ENCODE measurements at places on chromosomes 3 and 15. TPM values are rescaled to one million over a fixed set of nuclear protein-coding genes. Genes with fewer than 3 reads are reported as not detected.

DNA sequence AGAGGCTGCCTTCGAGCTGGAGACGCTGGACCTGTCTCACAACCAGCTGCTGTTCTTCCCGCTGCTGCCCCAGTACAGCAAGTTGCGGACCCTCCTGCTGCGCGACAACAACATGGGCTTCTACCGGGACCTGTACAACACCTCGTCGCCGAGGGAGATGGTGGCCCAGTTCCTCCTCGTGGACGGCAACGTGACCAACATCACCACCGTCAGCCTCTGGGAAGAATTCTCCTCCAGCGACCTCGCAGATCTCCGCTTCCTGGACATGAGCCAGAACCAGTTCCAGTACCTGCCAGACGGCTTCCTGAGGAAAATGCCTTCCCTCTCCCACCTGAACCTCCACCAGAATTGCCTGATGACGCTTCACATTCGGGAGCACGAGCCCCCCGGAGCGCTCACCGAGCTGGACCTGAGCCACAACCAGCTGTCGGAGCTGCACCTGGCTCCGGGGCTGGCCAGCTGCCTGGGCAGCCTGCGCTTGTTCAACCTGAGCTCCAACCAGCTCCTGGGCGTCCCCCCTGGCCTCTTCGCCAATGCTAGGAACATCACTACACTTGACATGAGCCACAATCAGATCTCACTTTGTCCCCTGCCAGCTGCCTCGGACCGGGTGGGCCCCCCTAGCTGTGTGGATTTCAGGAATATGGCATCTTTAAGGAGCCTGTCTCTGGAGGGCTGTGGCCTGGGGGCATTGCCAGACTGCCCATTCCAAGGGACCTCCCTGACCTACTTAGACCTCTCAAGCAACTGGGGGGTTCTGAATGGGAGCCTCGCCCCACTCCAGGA, 21.1 kb downstream of the NRROS start:
- DNase-seq, result no peak

- DNase-seq, result no peak
Measured at GRCh38 chr3:48014358-48014757, 1.9 kb downstream of the MAP4 start.

GRCh38 chr3:32591186-32591585, 20.5 kb upstream of the DYNC1LI1 start:
- no peak for DNase-seq

DNA sequence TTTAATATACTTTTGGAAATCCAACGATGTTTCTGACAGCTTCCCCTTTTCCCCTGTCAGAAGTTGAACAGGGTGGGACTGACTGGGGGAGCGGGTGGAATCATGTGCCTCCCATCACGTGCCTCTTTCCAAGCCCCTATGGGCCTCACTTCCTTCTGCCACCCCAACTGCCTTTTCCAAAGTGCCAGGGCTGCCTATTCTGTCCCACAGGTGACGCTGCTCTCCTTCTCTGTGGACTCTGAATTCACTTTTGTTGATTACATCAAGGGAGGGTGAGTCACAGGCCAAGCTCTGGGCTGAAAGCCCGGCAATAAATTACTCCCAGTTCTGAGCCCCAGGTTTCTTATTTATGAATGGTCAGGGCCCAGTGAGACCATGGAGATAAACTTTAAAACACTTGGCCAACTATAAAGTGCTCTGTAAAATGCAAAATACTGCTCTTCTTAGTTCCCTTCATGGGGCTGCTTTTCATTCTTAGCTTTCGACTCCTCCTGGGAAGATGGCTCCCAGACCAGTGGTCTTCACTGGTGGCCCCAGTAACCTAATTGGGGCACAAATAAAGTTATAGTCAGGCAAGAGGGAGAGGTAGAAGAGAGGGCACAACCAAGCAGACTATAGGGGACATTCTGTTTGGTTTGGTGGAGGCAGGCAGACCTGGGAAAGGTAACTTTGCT, 12.3 kb downstream of the CPNE9 start:
- peak; percentile 51 for DNase-seq

GRCh38 chr3:107643038-107643883, 120.5 kb downstream of the BBX start:
- DNase-seq, result no peak

DNA sequence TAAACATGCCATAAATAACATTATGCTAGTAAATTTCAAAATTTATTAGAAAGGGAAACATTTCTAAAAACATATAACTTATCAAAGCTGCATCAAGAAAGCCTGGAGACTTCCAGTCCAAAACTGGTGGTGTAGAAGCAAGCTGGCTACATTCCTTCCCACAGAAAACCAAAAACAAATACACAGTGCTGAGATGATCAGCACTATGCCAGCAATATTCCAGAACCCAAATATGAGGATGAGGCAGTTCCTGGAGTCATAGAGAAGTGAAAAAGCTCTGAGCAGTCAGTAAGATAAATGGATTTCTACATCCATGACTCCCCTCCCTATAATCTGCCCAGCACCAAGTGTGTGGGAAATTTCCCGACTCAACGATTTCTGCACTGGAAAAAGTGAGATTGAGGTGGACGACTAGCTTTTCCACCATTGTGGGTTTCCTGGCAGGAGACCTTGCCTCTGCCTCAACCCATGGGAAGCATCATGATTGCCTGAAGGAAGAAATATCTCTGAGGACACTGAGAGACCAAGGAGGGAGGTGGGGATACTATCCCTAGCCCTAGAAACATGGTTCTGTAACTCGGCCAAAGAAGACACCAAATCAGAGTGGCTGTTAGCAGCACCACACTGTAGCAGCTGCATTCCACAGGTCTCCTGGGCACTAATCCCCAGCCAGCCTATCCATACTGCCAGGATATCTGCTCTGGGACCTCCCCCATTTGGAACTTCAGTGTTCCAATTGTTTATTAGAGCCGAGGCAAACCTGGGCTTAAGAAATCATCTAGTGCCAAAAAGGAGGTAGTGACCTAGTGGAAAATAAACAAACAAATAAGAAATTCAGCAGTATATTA, 11.8 kb upstream of the CLN6 start:
- no peak for DNase-seq

DNA sequence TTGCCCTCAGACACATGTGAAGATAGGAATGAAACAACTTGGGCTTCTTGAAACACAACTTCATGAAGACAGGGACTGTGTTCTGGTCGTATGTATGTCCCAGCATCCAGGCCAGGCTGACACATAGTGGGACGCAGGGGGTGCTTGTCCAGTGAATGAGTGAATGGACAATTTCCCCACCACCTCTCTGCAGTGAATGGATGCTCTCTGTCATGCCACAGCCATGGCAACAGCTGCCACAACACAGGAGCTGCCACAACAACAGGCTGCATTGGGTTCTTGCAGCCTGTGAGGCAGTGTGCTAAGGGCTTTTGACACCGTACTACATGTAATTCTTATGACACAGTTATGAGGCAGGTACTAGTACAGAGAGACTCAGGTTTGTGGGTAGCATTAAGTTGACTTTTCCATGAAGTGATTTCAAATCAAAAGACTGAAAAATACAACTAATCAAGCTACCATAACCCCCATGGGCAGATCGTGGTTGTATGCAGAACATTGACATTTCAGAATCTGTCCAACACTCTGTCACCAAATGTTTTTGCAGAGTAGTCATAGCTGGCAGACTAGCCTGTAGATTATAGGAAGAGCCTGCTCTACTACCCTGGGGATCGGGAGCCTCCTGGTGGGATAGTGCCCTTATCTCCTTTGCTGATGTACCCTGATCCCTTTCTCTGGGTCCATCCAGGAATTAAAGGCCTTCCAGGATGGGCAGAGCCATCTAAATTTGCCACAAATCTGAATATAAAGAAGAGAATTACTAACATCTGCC, 40.8 kb downstream of the CLSTN2 start:
- DNase-seq, result no peak

GRCh38 chr3:54188176-54188791, 65.9 kb downstream of the CACNA2D3 start:
- DNase-seq, result peak; percentile 73

GRCh38 chr15:59140422-59141226, 35.7 kb downstream of the CCNB2 start:
- DNase-seq, result no peak

DNA sequence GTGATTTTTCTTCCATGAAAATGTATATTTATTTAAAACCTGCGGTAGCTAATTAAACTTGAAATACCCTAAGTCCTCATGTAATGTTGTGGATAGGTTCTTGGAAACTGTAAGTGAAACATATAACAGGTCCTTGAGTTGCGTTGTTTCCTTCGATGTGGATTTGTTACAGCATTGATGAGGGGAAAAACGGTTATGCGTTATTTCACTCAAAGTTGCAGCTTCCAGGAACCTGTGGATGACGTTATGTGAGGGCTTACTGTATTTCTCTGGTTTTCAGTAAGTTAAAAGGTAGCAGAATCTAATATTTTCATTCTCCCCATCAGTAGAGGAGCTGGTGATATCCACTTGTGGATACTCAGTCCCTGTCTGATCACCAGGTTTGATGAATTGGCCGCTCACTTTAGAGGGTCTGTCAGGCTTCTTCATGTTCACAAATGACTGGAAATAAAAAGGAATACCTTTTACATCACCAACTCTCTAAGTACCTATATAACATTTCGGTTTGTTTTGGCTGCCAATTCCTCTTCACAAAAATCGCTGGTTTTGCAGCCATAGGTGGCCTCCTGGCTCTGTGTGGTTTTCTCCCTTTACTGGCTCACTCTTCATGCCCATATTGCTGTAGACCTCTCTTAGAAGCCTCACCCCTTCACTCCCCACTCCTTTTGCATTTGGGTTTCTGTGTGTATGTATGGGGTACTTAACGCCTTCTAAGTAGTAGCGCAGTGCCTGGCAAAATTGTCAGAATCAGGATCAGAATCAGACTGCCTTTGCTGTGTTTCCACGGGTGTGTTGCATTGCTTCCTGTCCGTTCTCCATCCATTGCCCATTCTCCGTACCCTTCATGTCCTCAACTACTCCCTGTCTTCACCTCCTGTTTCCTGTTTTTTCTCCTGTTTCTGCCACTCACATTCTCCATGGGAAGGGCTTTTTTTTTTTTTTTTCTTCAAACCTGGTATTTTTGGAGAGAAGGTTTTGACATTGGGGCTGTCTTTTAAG, 112.6 kb downstream of the FNDC3B start:
- DNase-seq, result no peak

DNA sequence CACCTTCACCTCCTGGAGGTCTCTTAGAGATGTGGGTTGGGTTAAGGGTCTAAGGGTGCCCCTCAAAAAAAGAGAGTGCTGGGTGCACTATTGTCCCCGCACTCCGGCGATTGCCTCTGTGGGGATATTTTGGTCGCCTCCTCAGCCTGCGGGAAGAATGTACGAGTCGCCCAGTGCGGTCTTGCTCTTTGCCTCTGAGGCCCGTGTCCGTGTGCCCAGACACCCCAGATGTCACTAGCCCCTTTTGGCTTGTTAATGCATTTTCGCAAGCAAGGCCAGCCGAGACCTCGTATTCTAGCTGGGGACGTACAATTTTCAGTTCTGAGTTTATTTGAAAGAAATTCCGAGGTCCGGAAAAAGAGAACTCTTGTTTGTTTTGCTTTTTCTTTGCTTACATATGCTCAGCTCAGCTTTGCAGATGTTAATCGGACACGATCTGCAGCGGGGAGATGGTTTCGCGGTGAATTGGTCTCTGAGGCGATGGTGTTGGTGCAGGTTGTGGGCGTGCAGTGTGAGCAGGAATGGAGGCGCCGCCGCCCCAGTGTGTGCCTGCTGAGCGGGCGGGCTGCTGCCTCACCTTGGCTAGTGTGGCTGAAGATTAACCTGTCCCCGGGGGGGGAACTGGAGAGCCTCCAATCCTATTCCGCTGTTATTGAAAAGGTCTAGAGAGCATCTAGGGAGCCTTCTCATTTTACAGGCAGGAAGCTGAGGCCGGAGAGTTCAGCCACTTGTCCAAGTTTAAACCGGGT, 1.4 kb downstream of the ST6GAL1 start:
- DNase-seq, result peak; percentile 64

GRCh38 chr3:104547031-104547430, 819.7 kb upstream of the ALCAM start:
- DNase-seq, result no peak

Gene ATP2C1
- 64.9 TPM for total RNA-seq

Gene CLSTN2
- total RNA-seq, result 20.1 TPM

Gene TIMP4
- 1.4 TPM for total RNA-seq

All from Caco-2 (cell line).